NCI-H524 (cell line): ENCODE measurements at places on chromosomes 2 and 18.
A peak's percentile ranks its signal among the peaks of the same experiment; 100 is the strongest.

GRCh38 chr2:105460048-105460732 is 61.3 kb upstream of the FHL2 start:
- no peak for DNase-seq

GRCh38 chr2:219477815-219478214 is 20.9 kb upstream of the GMPPA start:
- DNase-seq: no peak

DNA sequence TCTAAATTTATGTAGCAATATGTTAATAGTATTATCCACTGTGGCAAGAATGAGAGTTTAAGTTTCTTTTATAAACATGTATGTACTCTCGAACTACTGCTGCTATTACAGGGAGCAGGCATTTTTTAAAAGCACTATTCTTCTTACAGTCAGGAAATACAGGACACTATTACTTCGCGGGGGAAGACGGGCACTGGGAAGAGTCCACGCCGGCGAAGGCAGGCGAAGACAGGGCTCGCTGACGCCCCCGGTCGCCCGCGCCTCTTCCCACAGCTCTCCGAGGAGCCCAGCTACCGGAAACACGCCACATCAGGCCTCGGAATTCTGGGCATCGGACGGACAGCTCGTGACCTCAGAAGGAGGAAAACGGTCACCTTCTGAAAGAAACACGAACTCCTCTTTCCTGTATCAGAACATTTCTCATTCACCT is 90.2 kb downstream of the FAM161A start:
- peak; percentile 81 for DNase-seq

DNA sequence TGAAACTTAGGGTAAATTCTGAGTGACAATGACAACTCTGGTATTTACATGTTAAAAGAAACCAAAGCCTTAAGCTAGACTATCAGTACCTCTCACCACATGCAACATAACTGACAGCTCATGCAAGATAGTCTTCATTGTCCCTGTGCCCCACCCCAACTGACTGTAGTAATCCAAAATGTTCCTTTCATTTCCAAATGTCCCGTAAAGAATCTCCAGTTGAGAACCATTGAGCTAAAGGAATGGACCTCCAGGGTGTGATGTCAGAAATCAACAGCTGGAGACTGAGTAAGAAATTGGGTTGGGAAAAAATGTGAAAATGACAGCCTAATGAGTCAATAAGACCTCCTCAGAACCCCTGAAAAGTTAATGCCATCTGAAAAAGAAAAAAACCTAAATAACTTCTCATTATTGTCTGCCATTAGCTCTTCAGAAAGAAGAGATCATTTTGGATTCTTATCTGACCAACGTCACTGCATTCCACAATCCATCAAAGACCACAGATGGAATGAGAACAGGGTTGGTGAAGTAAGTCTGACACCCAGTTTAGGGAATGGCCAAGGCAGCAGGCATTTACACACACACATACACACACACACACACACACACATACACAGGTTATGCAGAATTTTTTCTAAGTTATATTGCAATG is 51.7 kb upstream of the ACVR2A start:
- DNase-seq: no peak

DNA sequence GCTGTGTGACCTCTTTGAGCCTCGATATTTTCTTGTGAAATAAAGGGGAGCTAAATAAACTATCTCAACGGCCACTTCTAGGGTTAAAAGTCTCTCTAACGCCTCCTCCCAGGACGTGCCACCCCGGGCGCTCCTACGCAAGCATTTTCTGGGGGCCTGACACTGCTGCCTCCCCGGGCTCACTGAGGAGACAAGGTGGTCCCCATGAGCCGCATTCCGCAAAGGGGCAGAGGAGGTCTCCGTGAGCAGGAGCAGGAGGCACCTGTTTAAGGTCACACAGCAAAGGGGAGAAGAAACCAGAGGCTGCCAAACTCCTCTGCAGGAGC is 913 bp upstream of the WNT10A start:
- no peak for DNase-seq

- DNase-seq: no peak
Observed at GRCh38 chr2:138718405-138718804, 61.8 kb downstream of the NXPH2 start.
